NCI-H1694 treated with DMSO at 0.1 percent for 48 hours (cell line): ENCODE measurements at places on chromosomes 7 and 10.

GRCh38 chr10:93993782-93994437 is at the start of gene PLCE1:
PLCE1 (plus strand) TSS chr10:93993931; CDS start chr10:94031047, 37,116 bp downstream.
- peak; percentile 29 for DNase-seq

GRCh38 chr7:30146127-30146612 is 11.4 kb downstream of the MTURN start:
- DNase-seq: no peak

DNA sequence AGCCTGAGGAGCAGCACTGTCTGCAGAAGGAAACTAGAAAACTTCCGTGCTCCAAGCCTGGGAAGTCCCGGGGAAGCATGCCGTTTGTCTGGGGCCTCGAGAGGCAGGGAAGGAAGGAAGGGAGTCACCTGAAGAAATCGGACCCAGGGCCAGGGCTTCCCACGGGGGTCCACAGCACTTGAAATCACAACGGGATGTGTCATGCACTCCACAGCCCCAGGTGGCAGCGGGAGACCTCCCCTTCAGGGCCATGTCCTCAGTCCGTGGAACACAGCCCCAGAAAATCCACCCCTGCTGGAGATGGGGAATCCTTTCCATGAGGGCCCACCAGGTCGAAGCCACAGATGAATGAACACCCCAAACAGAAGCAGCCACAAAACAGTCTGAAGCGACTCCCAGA is 239.5 kb downstream of the MGMT start:
- DNase-seq: no peak

DNA sequence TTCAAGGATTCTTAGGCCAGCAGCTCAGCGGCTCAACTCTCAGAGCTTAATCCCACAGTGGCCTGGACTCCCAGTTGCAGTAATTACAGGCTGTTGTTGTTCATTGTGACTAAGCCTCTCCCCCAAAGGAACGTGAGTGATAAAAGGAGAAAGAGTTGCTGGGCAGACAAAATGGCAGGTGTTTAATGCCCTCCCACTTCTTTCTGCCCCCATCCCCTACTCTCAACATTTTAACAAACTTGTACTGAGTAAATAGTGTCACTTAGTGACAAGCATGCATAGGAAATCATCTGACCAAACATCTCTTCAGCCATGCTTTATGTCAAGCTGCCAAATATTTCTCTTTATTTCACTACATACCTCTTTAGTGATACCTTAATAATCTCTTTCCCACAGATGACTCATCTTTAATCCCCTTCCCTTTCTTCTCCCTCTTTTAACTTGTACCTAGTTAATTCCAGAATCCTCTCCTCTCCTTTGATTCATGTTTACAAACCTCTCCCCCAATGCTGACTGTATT is 12.4 kb upstream of the MTERF1 start:
- DNase-seq: no peak

- no peak for DNase-seq
These were observed 103.6 kb downstream of the MKLN1 start for GRCh38 chr7:131431289-131431688.

DNA sequence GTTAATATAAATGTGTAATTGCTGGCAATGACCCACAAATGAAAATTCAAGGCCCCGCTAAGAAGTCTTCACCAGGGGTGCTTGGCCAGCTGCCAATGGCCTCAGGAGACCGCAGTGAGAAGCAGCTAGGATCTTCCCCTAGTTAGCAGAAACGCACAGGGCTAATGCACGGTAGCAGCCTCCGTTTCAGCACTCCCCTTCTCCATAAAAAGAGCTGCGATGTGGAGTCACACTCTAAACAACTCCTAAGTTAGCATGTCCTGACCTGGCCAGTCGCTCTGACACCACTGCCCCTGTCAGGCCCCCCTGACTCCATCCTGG is 139.0 kb downstream of the SEPTIN14 start:
- DNase-seq: no peak

DNA sequence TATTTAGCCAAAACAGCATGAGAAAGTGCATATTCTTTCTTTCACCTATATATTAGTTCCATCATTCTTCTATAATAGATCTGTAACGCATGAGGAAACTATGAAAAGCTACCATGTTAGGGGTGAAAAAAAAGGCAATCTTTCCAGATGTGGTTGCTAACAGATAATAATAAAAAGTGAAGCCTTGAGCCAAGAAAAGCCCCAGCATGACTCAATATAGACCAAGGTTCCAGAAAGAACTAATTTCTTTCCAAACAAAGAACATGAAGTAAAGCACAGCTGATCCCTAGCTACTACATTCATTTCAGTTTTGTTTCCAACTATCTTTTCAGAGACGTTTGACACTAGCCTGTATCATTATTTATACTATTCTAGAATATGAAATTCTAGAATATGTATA is 16.4 kb downstream of the ARL4A start:
- no peak for DNase-seq

- DNase-seq: no peak
These were observed 64.9 kb downstream of the INSIG1 start for GRCh38 chr7:155362380-155363145.

- no peak for DNase-seq
These were observed 19.1 kb downstream of the DNAJB12 start for GRCh38 chr10:72335394-72336258.

- no peak for DNase-seq
These were observed 696.8 kb upstream of the MBL2 start for GRCh38 chr10:53469383-53469782.

- no peak for DNase-seq
These were observed 77.3 kb downstream of the EMX2 start for GRCh38 chr10:117619707-117620405.

GRCh38 chr7:27941522-27941921 is 201.6 kb downstream of the TAX1BP1 start:
- no peak for DNase-seq

GRCh38 chr7:141585592-141586510 is 34.6 kb downstream of the AGK start:
- DNase-seq: no peak

DNA sequence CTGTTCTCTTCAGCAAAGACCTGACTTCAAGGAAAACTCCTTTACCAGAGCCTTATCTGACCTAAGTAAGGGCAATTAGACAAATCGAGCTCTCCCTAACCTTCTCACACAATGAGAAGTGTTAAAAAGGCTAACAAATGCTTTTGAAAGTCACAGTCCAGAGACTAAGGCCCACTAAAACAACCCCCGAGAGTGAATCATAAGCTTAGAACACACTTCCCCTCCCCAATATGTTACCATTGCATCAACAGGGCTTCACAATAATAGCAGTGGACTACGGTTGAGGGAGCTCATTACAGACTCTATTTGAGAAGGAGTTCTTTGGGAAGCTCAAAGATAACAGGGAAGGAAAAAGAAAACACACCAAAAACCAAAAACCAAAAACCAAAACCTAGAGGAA is 28.6 kb upstream of the ZEB1 start:
- no peak for DNase-seq

- DNase-seq: no peak
These were observed 50.8 kb downstream of the ZRANB1 start for GRCh38 chr10:124992462-124993344.

- peak; percentile 99 for DNase-seq
These were observed at the start of gene NEUROD6 for GRCh38 chr7:31340603-31341002. NEUROD6 (minus strand) TSS chr7:31340726; CDS start chr7:31339268, 1,458 bp downstream.

DNA sequence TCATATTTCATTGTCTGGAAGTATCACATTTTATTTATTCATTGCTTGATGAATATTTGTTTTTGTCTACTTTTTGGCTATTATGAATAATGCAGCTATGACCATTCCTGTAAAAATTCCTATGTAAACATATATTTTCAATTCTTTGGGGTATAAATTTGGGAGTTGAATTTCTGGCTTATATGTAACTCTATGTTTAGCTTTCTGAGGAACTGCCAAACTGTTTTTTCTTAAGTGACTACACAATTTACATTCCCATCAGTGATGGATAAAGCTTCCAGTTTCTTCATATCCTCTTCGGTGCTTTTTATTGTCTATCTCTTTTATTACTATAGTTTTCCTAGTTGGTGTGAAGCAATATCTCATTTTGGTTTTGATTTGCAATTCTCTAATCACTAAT is 115.6 kb upstream of the CXCL12 start:
- no peak for DNase-seq

GRCh38 chr7:84237533-84238173 is 43.1 kb upstream of the SEMA3A start:
- no peak for DNase-seq

GRCh38 chr7:37048674-37049073 is 324.4 kb upstream of the AOAH start:
- DNase-seq: no peak

DNA sequence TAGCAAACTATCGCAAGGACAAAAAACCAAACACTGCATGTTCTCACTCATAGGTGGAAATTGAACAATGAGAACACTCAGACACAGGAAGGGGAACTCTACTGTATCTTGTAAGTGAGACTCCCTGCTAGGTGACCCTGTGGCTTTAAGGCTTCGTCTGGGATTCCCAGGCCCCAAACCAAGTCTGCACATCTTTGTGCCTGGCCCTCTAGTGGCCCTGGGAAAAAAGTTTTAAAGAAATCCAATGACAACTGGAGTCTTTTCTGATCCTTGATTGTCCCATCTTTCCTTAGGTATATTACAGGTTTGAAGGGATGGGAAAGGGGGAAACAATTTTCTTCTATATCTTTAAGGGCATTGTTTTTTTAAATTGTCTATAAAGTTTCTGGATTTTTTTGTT is 10.6 kb upstream of the LIPM start:
- DNase-seq: no peak

- DNase-seq: no peak
These were observed 20.8 kb downstream of the ZDHHC16 start for GRCh38 chr10:97466755-97467154.

- no peak for DNase-seq
These were observed 36.6 kb downstream of the SRPK2 start for GRCh38 chr7:105352018-105352612.

DNA sequence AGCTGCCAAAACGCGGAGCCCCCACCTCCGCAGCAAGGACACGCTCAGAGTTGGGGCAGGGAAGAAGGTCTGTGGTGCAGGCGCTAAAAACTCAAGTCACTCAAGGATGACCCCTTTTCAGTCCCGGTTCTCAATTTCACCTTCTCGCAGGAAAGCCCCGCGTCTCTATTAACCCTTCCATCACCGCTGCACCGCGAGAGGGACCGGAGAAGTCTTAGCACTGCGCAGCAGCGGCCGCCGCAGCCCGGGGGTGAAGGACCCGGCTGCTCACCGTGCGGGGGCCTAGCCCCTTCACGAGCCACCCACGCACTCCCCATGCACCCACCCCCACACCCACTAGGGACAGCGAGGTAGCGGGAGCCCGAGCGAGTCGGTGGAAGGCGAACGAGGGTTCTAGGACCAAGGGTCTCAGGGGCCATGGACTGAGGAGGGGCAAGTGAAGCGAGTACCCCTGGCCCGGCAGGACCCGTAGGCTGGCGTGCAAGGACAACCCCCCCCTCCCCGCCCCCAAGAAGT is 162.9 kb downstream of the SH3PXD2A start:
- DNase-seq: no peak

DNA sequence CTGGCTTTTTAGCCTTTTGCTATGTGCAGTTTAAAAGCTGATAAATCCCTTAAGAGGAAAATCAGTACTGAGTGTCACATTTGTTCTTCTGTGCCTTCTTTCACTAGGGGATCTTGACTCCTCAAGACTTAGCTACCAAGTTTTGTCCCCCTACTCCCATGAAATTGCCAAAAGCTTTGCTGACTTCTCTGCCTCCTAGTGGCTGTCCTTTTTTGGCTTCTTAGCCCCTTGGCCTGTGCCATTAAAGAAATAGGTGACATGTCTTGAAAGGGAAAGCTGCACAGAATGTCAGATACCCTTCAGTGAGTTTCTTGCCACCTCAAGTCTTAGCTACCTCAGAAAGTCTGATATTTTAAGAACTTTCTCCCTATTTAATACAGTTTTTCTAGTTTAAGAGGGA is 10.5 kb downstream of the MKLN1 start:
- no peak for DNase-seq

GRCh38 chr10:856416-857157 is 74.9 kb downstream of the LARP4B start:
- DNase-seq: no peak

GRCh38 chr7:154699417-154699816 is 303.5 kb downstream of the PAXIP1 start:
- no peak for DNase-seq

GRCh38 chr7:106462914-106463482 is 178.2 kb upstream of the NAMPT start:
- no peak for DNase-seq

DNA sequence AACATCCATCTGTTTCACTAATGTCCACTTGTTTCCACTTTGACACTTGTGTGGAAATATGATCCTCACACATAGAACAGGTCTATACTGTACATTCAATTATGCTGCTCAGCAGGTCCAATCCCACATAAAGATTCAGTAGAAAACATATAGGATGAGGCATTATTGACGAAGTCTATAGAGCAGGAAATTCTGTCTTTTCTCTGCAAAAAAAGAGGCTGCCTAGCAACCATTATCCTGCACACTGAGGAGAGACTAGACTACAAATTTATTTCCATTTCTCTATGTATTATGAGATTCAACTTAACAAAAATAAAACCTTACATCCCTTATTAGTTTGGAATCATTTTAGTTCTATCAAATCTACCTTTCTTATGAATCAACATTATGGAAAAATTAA is 204.6 kb upstream of the POM121L12 start:
- no peak for DNase-seq

DNA sequence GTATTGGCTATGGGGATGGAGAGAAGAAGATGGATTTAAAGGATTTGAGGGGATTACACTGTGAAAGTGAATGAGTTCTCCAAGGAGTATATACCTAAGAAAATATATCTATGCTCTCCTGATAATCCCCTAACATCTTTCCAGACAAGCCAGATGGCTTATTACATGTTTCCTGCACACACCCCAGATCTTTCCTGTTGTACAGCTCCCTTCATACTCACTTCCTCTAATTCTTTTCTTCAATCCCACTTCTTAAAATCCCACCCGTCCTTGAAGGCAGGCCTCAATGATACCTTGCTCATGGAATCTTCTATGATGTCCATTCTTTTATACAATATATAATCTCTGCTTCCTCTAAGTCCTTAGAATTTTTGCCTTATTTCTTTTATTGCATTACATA is 317.2 kb upstream of the DGKB start:
- no peak for DNase-seq

DNA sequence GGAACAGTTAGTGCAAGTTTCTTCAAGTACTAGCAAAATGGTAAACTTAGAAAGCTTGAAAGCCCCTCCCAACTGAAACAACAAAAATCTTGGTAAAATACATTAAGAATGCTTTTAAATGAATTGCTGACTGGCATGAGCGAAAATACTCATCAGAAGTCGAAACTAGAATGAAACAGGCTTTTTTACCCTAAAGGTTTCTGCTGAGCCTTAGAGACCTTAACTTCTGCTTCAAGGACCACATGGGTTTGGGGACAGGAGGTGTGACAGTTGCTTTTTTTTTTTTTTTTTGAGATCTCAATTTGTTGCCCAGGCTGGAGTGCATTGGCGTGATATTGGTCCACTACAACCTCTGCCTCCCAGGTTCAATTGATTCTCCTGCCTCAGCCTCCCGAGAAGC is 100.3 kb downstream of the MTPAP start:
- no peak for DNase-seq

DNA sequence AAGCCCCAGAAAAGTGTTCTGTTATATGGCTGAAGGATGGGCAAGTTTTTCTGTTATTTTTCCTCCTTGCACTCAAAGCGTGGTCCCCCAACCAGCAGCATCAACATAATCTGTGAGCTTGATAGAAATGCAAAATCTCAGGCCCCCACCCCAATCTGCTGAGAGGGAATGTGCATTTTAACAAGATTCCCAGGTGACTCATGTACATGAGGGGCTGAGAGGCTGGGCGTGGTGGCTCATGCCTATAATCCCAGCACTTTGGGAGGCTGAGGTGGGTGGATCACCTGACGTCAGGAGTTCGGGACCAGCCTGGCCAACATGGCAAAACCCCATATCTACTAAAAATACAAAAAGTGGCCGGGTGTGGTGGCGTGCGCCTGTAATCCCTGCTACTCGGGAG is 326.8 kb upstream of the PODXL start:
- DNase-seq: no peak
